Right lobe of liver (tissue), 6 donors: ENCODE measurements at places on chromosomes 7 and 10. TPM values are rescaled to one million over a fixed set of nuclear protein-coding genes. Genes with fewer than 3 reads are reported as not detected.

- no peaks in the 10 kb centered on the region for H3K27me3 ChIP-seq
- no peaks in the 10 kb centered on the region for H3K36me3 ChIP-seq
- peak overlapping the region; percentile 95 for H3K27ac ChIP-seq
Measured at GRCh38 chr7:4725014-4725849, 43.1 kb downstream of the FOXK1 start.

GRCh38 chr7:96949766-96950165, 55.6 kb upstream of the DLX6 start:
- H3K4me1 ChIP-seq = peaks cover 12% of the 10 kb centered on the region
- no peaks in the 10 kb centered on the region for H3K27me3 ChIP-seq
- no peak overlapping the region for H3K27ac ChIP-seq
- peak; percentile 74 for DNase-seq
- H3K4me3 ChIP-seq = no peak overlapping the region
- H3K36me3 ChIP-seq = no peaks in the 10 kb centered on the region

DNA sequence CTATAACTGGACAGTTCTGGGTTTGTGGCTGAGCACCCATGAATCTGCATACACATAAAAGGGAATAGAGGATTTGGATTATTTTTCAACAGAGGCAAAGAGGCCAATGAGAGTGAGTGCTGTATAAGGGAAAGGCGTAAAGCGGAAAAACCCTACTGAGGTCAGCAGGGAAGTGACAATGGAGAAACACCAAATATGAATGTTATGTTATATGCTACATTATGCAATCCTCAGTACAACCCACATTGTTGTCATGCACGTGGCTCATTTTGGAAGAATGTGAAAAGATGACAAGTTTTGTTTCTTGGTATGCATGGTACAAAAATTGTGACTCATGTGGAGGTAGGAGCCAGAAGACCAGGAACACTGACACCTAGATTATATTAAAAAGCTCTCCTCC, 113.6 kb upstream of the AMPH start:
- no peak overlapping the region for H3K4me3 ChIP-seq
- H3K27ac ChIP-seq = no peak overlapping the region
- no peaks in the 10 kb centered on the region for H3K4me1 ChIP-seq
- H3K36me3 ChIP-seq = peaks cover 4% of the 10 kb centered on the region
- no peaks in the 10 kb centered on the region for H3K27me3 ChIP-seq

DNA sequence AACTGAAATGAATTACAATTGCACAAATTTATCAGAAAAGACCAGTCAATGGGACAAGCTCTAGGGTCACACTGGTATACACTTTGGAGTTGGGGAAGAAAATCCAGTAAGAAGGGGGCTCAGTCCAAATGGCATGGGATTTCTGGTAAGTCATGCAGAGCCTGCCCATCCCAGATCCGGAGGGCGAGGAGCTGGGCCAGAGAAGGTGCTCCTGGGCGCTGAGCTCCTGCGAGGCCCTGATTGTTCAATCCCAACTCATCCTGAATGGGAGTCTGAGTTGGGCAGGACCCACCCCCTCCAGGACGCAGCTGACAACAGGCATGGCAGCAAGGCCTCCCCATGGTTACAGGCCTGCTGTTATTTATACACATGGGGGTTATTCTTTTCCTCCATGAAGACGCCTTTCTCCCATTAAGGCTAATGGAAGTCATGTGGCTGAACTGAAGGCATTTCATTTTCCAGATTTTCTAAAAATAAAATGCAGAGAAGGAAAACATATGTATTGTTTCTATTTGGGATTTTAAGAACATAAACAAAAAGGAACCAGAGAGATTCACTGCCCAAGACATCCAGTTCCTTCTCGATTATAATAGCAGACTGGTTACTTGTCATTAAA, 91.1 kb upstream of the ADAM12 start:
- no peak overlapping the region for H3K27ac ChIP-seq
- H3K36me3 ChIP-seq = no peaks in the 10 kb centered on the region
- no peak for DNase-seq
- no peaks in the 10 kb centered on the region for H3K4me1 ChIP-seq
- H3K27me3 ChIP-seq = no peaks in the 10 kb centered on the region

DNA sequence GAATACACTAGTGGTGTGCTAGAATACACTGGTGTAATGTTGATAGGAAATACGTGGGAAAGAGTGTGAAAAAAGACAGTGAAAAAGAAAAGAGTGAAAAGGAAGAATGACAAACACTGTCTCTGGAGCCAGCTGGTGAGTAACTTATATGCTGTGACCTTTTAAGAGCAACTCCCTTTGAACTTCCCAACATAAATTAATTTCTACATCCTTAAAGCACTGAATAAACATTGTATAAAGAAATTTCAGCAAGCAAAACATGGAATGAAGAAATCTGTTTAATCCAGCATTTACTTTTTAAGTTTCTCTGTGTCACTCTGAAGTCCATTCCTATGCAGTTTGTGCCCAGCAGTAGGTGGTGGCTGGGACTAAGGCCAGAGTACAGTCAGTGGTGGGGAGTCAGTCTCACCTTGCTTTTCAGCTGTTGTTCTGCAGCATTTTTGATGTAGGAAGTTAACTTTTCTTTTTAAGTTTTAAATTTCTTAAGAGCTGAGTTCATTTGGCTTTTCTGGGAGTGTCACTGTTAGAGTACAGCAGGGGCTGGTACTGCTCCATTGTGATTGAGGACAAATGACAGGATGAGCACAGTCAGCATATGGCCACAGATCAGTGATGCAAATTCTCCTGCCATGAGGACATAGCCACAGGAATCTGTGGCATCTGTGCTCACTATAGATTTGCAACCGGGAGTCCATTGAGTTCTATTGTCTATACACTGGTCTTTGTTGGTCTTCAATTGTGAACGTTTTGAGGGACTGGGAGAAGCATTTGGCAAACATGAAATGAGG, 321.8 kb downstream of the ZNF248 start:
- DNase-seq = no peak
- no peak overlapping the region for H3K4me3 ChIP-seq
- H3K36me3 ChIP-seq = no peaks in the 10 kb centered on the region
- H3K4me1 ChIP-seq = no peaks in the 10 kb centered on the region

- no peaks in the 10 kb centered on the region for H3K27me3 ChIP-seq
- no peak overlapping the region for H3K4me3 ChIP-seq
- no peaks in the 10 kb centered on the region for H3K4me1 ChIP-seq
- no peak for DNase-seq
- H3K27ac ChIP-seq = no peak overlapping the region
- no peaks in the 10 kb centered on the region for H3K36me3 ChIP-seq
Measured at GRCh38 chr7:39027491-39027890, 49.8 kb downstream of the POU6F2 start.

GRCh38 chr7:158887594-158887993, 31.2 kb downstream of the DYNC2I1 start:
- H3K36me3 ChIP-seq = no peaks in the 10 kb centered on the region
- H3K27ac ChIP-seq = no peak overlapping the region
- H3K4me1 ChIP-seq = no peaks in the 10 kb centered on the region
- H3K27me3 ChIP-seq = no peaks in the 10 kb centered on the region
- H3K4me3 ChIP-seq = no peak overlapping the region
- no peak for DNase-seq

- no peaks in the 10 kb centered on the region for H3K27me3 ChIP-seq
- no peaks in the 10 kb centered on the region for H3K4me1 ChIP-seq
- H3K4me3 ChIP-seq = no peak overlapping the region
- DNase-seq = no peak
- H3K36me3 ChIP-seq = no peaks in the 10 kb centered on the region
Measured at GRCh38 chr7:143987513-143987912, 12.6 kb upstream of the OR6B1 start.

GRCh38 chr10:116260599-116260998, 12.4 kb downstream of the GFRA1 start:
- no peak for DNase-seq
- H3K4me1 ChIP-seq = no peaks in the 10 kb centered on the region
- H3K27me3 ChIP-seq = no peaks in the 10 kb centered on the region
- H3K36me3 ChIP-seq = no peaks in the 10 kb centered on the region
- no peak overlapping the region for H3K27ac ChIP-seq
- H3K4me3 ChIP-seq = no peak overlapping the region

DNA sequence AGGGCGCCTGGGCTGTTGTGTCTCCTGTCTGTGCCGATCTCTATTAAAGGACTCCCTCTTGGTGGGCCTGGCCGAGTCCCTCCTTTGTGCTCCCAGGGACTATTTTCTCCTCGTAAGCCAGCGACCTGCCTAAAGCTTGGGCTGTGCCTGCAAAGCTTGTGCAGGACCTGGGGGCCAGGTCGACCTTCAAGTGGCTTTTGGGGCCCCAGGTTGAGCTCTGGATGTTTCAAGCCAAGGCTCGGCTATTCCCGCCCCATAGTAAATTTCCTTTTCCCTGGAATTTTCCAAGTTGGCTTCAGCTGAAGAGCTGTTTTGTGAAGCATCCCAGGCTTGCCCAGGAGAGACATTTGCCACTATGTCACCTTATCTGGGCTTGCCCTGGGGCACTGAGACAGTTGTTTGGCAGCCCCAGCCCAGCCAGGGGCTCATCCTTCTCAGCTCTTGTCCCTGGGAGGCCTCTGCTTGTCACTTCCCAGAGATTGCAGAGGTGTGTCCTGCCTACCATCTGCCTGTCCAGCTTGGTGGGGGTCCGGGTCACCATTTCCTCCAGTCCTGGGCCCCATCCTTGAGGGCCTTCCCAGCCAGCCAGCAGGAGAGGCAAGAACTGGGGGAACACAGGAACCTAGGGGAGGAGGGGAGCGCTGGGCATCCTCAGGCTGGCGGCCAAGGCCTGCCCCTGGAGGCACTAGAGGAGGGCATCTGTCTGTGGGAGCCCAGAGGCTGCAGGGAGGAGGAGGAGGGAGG, 20.2 kb downstream of the ZMIZ2 start:
- no peaks in the 10 kb centered on the region for H3K27me3 ChIP-seq
- H3K27ac ChIP-seq = no peak overlapping the region
- no peaks in the 10 kb centered on the region for H3K36me3 ChIP-seq
- H3K4me1 ChIP-seq = peaks cover 23% of the 10 kb centered on the region
- no peak overlapping the region for H3K4me3 ChIP-seq

The SLC26A5 gene
- 0.25 TPM for total RNA-seq
